Astrocyte of the spinal cord (primary cell): ENCODE measurements at places on chromosomes 4 and X.

DNA sequence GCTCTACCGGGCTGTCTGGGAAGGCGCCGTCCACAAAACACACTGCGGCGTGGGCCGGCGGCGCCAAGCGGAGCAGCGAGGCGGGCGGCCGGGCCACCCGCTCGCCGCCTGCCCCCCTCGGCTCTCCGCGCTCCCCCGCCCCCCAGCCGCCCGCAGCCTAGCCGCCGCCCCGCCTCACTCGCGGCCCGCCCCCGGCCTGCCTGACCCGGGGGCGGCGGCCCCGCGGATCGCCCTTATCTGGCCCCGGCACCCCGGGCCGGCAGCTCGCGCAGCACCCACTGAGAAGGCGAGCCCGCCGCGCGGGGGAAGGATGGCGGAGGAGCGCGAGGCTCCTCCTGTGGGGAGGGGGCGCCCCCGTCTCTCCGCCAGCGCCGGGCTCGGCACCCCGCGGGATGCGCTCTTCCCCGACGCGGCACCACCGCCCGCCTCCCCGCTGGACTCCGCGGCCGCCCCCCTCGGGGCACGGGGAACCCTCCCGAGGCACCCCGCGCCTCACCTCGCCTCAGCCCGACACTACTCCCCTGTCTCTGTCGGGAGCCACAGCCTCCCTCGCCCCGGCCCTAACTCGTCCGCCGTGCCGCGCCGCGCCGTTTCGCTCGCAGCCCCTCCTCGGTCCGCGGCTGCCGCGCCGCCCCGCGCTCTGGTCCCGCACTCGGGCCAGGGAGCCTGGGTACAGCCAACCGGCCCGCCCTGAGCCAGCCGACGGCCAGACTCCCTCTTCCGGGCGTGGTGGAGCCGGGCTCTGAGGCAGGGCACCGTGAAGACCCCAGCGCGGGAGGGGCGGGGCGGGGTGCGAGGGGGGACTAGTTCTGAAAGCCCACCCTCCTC lies 566 bp downstream of the ATP11C start:
- no peak for DNase-seq

DNA sequence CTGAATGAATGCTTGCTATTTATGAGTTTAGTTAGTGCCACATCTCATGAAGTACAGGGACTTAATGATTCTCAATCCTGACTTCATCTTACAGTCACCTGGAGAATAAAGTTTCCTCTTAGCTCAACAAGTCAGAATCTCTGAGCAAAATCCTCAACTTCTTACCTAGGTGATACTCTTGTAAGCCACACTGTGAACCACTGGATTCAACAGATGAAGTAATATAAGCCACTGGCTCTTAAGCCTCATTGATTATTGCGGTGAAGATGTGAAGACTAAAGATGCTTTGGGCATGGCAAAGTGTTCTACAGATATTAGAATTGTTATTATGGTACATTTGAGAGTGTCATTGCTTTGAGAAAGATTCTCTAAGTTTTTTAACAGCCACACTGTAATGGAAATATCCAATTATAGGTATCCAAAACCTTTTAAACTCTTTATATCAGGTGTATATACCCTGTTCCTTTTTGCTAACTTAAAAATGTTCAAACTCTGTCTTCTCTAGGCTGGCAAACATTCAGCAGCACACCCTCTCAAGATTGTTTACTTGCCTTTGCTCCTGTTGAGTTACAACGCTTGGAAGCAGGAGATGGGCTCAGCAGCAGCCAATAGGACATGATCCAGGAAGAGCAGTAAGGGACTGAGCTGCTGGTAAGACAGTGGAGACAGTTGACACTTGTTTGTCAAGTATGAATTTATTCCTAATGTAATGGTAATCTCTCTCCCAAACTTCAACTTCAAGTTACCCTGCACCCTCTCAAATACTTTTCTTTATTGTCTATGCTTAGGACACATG lies 43.4 kb downstream of the TET2 start:
- DNase-seq, result no peak

DNA sequence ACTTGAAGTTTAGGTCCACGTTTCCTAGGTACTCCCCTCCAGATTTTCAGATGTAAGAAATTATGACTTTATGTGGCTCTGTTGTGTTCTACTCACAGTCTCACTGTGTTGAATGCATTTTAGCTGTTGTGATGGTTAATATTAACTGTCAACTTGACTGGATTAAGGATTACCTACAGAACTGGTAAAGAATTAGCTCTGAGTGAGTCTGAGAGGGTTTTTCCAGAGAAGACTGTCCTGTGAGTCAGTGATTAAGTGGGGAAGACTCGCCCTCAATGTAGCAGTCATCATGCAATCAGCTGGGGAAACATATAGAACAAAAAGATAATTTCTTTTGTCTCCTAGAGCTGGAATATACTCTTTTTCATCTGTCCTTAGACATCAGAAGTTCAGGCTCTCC lies 493.4 kb downstream of the ACTRT1 start:
- no peak for DNase-seq

DNA sequence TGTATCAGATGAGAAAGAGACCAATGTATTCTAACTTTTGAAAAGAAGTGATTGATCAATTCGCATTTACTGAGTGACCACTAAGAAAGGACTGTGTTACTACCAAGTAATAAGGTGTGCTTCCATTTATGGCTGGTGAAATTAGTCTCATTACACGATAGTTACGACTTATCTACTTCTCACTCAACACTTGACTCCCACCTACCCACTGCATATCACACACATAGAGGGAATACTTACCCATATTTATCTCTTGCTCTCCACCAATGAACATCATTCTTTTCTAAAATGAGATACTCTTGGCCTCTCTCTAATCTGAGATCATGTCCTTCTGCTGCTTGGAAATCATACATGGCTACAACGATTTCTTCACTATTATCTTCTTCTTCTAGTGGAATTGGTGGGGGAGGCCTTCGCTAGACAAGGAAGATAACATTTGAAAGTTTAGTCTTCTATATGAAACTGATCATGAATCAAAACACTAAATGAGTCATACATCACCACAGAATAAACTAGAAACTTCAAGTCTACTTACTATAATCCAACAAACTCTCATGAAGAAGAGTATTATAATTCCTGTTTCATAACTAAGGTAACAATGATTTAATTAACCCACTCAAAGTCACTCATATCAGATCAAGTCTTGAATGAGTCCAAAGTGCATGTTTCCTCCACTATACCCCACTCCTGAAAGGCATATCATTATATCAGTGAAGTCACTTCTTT lies 33.7 kb upstream of the TXK start:
- DNase-seq, result no peak

DNA sequence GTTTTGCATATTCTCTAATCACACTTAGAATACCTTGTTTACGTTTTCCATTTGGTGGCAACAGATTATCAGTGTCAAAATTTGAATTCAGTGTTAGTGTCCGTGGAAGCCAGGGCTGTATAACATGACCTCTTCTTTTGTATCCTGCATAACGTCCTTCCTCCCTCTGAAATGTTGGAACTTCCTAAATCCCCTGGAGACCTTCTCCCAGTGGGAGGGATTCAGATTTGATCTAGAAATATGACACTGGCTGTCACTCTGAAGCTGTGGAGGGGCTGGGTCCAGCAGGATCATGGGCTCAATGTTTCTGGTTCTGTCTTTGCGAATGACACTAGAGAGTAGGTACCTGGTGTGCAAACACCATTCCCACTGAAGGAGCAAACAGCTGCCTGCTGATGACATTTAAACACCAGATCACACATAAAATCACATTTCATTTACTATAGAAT lies 850 bp upstream of the CXCL3 start:
- DNase-seq, result no peak

- no peak for DNase-seq
Observed at GRCh38 chr4:8643441-8643840, 50.9 kb downstream of the CPZ start.

GRCh38 chr4:168651374-168651773 lies 154.5 kb downstream of the PALLD start:
- peak; percentile 69 for DNase-seq

- no peak for DNase-seq
Observed at GRCh38 chrX:107728371-107729099, 47.1 kb downstream of the TSC22D3 start.

- no peak for DNase-seq
Observed at GRCh38 chr4:158767451-158767850, 1.4 kb upstream of the FNIP2 start.

- no peak for DNase-seq
Observed at GRCh38 chr4:16555156-16555555, 328.9 kb upstream of the TAPT1 start.

GRCh38 chr4:189765301-189765700 lies 175.4 kb upstream of the FRG1 start:
- no peak for DNase-seq

GRCh38 chr4:73870768-73871167 lies 1.6 kb downstream of the CXCL1 start:
- no peak for DNase-seq

DNA sequence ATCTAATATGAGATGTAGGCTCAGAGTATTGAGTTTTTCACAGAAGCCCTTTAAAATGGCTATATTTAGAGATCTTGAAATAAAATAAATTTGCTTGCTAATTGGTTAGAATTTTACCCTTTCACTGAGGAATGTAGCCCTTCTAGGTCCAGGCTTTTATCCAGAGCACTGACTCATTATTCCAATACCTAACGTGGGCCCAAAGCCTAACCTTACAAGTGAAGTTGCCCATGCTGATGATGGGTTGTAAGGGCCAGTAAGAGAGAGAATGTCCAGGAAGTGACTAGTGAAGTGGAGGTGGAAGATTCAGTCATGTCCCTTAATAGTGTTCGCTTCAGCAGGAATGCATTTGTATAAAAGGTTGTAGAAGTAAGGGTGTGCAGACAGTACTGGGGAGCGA lies 155.9 kb downstream of the STIM2 start:
- DNase-seq, result peak; percentile 45

- no peak for DNase-seq
Observed at GRCh38 chrX:49868739-49869138, 10.5 kb upstream of the USP27X start.
